ENCODE measurements at places on chromosomes 2 and 18.

- DNase-seq, result no peak
Measured at GRCh38 chr2:73259276-73259675, 25.0 kb downstream of the FBXO41 start.

DNA sequence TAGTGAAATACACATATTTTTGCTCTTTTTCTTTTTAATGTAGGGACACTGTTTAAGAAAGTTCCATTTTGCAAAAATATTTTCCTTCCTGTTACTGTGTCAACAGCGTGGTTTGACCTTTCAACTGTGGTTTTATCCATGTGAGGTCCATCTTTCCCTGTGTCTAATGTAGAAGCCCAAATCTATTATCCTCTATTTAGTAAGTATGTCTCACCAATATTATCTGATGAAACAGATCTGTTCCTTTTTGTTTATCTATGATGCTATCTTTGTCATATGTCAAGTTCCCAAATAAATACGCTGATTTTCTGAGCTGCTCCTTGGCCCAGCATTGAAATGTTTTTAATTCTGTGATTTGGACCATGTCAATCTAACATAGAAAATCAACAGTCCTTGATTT is 3.5 kb upstream of the ARHGAP15 start:
- no peak for DNase-seq

- DNase-seq, result no peak
Measured at GRCh38 chr18:23136326-23137096, 1.2 kb downstream of the CABLES1 start.

DNA sequence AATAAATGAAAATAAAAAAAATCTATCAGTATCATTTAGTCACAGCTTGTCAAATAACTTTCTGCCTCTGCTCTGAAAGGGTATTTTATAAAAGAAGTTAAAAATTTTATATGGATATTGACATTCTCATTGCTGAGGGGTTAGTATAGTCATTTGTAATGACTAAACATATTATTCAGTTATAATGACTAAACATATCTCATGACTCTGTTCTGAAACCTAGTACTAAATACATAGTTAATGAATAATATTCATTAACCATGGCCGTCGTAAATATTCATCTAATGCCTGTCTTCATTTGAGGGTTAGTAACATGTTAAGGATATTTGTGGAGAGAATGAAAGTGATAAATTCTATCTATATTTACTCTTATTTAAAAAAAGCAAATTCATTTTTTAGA is 69.1 kb upstream of the MAP4K3 start:
- DNase-seq, result no peak

- DNase-seq, result no peak
Measured at GRCh38 chr18:23722646-23723045, 33.4 kb downstream of the LAMA3 start.

- DNase-seq, result no peak
Measured at GRCh38 chr18:26088487-26088886, 1.9 kb downstream of the SS18 start.

- no peak for DNase-seq
Measured at GRCh38 chr2:216352653-216353270, 19.5 kb downstream of the MARCHF4 start.

DNA sequence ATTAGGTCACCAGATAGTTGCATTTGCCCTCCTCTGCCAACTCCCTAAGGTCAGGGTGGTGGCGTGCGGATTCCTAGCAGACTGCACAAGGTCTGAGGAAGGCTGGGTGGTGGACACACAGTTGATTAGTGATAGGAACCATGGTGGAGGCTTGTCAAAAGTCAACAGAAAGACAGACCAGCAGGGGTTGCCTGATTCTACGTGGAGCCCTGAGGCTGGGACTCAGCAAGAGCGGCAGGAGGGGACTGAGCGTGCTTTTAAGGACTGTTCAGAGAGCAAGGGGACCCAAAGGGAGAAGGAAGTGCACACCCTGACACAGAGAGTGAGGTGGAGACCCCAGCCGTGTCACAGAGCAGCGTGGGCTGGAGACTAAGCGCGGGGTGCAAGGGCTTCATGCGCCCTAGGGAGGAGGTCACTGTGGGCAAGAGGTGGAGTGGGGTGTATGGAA is 513.2 kb downstream of the RNF144A start:
- no peak for DNase-seq

DNA sequence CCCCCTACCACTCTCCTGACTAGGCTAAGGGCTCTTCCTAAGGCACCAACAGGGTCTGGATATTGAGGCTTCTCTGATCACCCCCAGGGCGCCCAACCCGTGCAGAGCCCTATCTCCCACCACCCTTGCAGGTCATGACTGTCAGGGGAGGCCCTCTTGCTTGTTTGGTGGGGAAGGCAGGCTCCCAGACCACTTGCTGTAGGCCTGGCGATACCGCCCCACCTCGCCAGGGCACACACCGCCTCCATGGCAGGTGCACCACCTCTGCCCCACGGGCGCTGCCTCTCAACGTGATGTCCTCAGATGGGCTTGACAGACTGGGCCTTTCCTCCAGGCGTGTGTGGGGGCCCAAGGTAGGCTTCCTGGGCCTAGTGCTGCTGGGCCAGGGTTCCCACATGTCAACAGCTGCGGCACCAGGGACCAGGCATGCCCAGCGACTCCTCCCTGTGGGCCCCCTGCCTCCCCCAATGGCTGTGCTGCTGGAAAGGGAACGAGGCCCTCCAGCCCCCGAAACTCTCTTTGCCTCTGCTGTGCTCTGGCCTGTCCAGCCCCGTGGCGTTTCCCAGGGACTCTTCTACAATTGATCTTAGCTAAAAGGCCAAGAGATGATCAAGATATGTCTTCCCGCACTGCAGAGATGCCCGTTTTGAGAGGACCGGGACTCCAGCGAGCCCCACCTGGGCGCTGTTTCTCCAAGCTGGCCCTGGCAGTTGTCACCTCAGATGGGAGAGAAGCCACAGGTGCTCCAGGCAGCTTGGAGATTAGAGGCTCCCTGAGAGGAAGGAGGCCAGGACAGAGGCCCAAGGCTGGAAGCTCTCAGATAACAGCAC is 7.5 kb downstream of the NPPC start:
- DNase-seq, result no peak

DNA sequence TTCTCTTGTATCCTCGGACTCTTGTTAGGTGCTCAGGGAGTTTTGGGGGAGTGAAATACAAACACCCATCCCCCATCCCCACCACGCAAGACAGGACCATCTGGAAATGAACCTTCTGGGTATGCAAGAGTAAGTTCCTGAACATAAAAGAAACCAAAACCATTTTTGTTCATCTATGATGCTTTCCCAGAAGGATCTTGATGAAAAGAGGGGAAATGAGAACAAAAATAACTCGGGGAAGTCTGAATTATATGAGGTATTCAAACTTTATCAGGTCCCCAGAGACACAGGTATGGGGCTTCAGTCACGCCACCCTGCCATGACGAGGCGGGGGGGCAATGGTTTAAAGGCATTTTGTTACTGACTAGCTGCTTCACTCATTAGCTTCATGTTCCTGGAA is 68.6 kb upstream of the DNMT3A start:
- no peak for DNase-seq

DNA sequence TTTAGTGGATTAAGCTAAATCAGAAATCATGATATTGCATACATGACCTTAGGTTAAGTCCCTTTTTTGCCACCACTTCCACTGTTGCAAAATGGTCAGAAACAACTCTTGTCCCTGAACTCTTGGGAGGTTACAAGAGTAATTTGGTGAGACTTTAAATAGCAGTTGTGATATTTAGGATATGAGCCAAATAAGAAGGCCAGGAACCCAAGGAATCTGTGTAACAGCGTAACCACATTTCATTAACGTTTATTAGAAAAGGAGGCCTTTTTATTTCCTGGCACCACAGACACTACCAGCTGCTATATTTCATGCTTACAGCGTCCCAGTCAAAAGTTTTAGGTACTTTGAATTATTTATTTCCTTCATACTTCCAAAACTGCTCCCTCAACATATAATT is 268.0 kb downstream of the GPD2 start:
- no peak for DNase-seq

GRCh38 chr2:105741174-105741573 is 3.5 kb upstream of the NCK2 start:
- no peak for DNase-seq

GRCh38 chr2:170214309-170214948 is 36.5 kb downstream of the MYO3B start:
- no peak for DNase-seq

DNA sequence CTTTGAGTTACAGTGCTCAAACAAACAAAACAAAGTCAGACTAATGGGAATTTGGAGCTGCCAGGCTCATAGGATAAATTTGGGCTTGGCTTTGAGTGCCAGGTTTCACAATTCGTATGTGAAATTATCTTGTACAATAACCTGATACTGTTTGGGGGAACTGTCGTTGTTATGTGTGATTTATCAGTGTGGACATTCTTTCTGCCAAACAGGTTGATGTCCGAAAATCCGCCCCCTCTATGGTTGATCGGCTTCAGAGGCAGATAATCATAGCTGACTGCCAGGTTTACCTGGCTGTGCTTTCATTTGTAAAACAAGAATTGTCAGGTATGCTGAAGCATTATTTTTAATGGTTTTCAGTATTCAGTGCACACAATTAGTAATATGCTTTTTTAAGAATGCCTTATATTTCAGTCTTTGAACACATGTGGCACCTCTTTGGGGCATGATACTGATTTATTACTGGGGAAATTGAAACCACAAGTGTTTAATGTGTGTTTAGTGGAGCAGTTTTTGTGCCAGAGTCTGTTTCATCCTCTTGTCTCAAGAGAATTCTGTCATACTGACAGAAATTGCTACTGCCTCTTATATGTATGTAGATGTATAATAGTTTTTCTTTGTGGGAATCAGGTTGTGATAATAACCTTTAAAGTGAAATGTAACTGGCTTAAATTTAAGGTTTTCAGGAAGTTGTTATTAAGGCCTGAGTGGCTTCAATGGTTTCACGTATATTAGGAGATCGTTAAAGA is 54.6 kb downstream of the TTC39C start:
- DNase-seq, result no peak

DNA sequence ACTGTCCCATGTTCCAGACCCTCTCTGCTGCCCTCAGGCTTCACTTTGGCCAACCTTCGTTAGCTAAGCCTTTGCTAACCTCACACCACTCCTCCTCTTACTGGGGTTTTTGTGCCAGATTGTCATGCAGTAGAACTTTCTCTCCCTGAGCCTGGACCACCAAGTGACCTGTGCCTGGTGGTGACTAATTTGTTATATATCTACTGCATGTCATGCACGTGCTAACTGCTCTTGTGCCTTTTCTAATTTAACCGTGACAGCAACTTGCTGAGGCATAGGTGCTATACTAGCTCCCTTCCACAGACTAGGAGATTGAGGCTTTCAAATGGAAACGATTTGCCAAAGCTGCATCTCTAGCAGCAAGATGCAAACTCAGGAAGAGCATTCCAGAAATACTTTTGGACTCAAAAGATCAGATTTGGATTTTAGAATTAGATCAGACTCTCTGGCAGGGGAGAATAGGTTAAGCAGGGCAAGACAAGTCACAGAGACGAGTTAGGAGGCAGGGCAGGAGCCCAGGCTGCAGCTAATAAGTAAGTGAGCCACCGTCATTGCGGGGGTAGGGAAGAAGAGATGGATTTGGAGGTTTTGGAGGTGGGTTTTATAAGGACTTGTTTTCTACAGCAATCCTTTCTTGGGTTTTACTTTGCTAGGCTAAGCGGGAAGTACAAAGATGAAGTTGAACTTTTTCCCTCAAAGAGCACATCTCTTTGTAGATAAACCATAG is 1.8 kb downstream of the PPP1R7 start:
- no peak for DNase-seq

DNA sequence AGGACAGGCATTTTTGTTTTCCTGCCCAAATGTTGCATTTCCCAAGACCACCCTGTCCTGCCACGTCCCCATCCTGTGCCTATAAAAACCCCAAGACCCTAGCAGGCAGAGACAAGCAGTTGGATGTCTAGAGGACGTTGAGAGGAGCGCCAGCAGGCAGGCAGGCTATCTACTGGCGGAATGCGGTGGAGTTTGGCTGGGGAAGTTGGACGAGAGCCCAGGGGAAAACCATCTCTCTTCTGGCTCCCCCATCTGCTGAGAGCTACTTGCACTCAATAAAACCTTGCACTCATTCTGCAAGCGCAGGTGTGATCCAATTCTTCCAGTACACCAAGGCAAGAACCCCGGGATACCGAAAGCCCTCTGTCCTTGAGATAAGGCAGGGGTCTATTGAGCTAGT is 72.5 kb downstream of the ARL6IP6 start:
- DNase-seq, result no peak
